Activated T-cell treated with anti-CD3 and anti-CD28 coated beads, Interleukin-2, amount 50 U/mL, for 72 hours (primary cell): ENCODE measurements at places on chromosomes 7 and 10.

- peak; percentile 14 for DNase-seq
These were observed 40.2 kb upstream of the MYL10 start for GRCh38 chr7:101669307-101669706.

DNA sequence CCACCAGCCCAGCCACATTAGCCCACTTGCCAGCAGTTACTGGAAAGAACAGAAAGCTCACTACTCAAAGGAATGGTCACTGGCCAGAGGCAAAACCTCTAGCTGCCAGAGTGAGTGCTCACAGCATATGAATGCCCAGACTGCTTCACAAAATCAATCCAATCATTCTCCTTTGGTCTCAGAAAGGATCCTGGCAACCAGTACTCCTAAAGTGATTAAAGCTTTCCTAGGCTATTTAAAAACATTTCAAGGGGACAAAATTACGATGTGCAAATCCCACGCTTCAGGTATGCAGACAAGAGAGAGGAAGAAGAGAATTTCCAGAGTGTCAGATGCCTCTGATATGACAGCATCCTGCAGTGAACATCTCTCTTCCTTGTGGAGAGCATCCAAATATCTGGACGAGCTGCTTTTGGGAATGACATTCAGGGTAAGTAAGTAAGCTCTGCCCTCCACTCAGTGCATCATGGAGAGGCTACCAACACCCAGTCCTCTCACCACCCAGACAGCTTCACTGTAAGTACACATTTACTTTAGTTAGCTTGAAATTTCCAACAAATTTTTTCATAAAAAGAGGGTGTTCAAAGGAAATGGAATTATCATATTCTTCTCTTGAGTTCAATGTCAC is 25.1 kb downstream of the ICA1 start:
- DNase-seq, result no peak

DNA sequence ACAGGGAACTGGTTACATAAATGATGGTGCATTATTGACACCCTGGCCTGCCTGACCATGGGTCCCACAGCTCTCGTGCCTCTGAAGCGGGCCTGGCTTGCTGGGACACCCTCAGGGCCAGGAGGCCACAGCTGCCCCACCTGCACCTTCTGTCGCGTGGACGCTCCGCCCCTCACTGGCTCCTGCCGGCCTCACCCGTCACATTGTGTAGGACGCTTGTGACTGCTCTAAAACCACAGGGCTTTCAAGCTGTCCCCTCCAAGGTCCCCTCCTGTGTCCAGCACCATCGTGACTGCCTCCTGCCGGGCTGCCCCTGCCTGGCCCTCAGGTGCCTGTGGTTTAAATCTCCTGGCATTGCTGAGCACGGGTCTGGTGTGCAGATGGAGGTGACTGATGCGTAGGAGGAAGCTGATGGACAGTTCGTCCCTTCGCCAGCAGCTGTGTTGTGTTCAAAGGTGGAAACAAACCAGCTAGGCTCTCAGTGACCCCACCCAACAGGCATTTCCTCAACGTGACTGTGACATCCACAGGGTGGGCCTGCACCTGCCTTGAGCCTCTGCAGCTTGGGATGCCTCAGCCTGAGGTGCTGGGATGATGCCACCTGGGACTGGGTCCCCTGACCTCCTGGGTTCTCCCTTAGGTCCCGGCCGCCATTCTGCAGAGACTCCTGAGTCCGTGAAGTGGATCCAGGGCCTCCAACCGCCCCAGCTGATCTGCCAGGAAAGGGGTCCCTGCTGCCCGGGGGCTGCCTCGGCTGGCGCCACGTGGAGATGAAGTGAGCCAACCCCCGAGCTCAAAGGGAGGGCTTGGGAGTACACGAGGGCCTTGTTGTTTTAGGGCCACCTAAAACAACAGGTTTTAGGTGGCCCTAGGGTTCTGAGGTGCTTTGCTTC is 148.5 kb downstream of the WDR37 start:
- no peak for DNase-seq

- DNase-seq, result no peak
These were observed 36.6 kb downstream of the CD36 start for GRCh38 chr7:80675090-80675489.

DNA sequence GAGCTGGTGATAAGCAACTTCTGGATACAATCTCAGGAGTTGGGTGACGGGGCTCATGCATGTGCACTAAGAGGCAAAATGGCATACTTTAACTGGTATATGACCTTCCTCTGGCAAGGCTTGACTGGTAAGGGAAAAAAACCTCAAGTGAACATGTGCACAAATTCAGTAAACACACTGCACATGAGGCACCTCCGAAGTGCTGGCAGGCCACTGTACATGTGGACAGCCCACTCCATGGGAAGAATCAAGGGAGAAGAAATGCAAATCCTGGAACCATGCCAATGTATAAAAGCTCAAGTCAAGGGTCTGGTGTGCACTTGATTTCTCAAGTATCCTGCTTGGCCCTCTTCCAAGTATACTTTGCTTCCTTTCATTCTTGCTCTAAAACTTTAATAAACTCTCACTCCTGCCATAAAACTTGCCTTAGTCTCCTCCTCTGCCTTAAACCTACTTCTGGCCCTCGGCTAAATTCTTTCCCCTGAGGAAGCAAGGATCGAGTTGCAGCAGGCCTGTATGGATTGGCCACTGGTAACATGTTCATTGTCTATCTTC is 167.2 kb downstream of the RAMP3 start:
- DNase-seq, result no peak

DNA sequence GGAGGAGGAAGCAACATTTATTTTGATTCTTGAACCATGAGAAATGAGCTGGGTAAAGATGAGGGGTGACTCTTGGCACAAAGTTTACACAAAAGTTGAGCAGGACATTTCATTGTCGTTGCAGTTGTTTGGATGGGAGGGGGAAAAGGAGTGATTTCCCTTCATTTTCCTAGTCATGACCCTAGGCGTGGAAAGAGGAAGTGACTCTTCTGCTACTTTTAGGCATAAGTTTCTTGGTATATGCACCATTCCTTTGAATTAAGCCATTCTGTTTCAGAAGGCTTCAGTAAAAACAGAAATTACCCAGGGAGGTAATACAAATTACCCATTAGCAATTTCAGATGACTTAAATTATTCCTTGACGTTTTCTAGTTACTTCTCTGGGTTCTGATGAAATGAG is 113.9 kb upstream of the FAM171A1 start:
- DNase-seq, result no peak
